Upper lobe of right lung (tissue), 1 donor: ENCODE measurements at places on chromosomes 2 and 18.

GRCh38 chr2:76895469-76895868, 626.7 kb downstream of the LRRTM4 start:
- no peak for DNase-seq

- no peak for DNase-seq
Measured at GRCh38 chr2:135055182-135055786, 3.2 kb downstream of the RAB3GAP1 start.

- DNase-seq = no peak
Measured at GRCh38 chr2:64751286-64752260, 97.9 kb upstream of the SERTAD2 start.

DNA sequence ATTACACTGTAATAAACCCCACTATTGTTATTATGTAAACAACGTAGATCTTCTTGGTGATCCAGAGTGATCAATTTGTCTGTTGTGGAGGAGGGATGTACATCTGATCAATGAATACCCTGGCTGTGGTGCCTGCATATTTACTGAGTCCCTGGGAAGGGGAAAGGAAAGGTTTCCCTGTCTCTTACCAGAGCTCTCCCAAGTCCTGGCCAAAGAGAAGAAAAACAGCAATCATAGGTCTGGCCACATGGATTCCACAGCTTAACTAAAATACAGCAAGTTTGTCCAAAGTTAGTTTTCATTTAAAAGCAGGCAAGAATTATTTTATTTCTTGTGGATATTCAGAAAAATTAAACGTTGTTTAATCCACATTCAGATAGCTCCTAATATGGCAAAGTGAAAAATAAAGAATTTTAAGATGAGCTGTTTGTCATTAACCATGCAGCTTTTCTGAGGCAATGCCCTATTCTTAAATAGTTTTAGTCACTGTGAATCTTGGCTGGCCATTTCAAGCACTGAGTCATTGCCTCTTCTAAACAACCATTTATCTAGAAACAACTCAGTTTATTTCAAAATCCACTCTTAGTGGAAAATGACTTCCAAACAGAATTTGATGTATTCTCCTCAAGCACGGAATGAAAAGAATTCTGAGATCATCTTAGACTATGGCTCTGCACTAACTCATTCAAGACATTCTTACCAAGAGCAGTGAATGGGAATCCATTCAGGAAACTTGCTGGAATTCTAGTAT, 1004.4 kb upstream of the CDH2 start:
- DNase-seq = no peak

GRCh38 chr18:4248686-4249085, 206.4 kb downstream of the DLGAP1 start:
- no peak for DNase-seq

- DNase-seq = no peak
Measured at GRCh38 chr2:223530811-223531210, 71.3 kb downstream of the SCG2 start.

GRCh38 chr2:26563686-26564085, 77.5 kb downstream of the CIB4 start:
- DNase-seq = no peak

GRCh38 chr18:10128921-10129501, 215.2 kb downstream of the VAPA start:
- DNase-seq = no peak

- no peak for DNase-seq
Measured at GRCh38 chr2:149677416-149677815, 89.8 kb upstream of the MMADHC start.

GRCh38 chr2:27323596-27324285, 844 bp upstream of the MPV17 start:
- no peak for DNase-seq

- no peak for DNase-seq
Measured at GRCh38 chr2:233023761-233024410, 8.6 kb upstream of the NEU2 start.

DNA sequence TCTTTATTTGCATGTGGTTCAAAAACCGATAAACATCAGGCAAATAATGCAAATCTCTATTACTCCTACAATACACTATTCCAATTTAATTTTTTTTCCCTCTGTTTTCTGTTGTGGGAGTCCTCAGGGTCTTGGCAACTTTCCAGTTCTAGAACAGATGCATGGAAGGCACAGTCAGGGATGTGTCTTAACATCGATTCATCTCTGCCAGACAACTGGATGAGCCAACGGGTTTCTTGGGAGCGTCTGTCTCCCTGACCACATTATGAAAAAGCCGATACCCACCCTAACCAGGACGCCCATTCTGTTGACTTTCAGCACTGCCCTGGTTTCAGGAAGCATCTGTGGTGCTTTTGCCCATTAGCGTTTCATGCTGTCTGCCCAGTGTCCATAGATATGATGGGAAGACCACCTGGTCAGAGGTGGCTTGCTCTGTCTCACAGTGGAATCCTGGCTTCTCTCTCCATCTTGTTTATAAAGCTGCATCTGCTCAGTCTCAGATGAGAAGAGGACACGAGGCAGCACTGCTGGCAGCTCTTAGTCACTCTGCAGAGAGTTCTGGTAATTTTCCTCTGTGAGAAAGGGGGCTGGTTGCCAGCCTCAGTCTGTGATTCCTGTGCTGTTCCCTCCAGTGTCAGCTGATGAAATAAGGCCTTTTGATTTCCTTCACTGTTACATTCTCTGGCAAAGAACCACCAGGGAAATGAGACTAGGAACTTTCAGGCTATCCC, 57.9 kb upstream of the KCNE4 start:
- no peak for DNase-seq

- DNase-seq = no peak
Measured at GRCh38 chr2:143401861-143402260, 272.6 kb downstream of the ARHGAP15 start.

DNA sequence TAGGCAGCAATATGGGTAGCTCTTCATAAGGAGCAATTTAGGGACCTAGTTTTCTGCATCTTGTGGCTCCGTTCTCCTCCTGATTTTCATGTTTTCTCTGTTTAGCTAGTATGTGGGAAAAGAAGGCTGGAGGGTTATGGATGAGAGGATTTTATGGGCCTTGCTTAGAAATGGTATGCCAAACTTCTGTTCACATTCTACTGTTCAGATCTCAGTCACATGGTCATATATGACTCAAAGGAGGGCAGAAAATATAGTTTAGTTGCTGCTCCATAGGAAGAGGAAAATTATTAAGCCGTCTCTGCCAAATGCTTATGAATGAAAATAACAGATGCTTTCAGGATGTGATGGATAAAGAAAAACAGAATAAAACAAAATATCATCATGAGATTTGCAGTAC, 361.8 kb upstream of the CWC22 start:
- DNase-seq = no peak

DNA sequence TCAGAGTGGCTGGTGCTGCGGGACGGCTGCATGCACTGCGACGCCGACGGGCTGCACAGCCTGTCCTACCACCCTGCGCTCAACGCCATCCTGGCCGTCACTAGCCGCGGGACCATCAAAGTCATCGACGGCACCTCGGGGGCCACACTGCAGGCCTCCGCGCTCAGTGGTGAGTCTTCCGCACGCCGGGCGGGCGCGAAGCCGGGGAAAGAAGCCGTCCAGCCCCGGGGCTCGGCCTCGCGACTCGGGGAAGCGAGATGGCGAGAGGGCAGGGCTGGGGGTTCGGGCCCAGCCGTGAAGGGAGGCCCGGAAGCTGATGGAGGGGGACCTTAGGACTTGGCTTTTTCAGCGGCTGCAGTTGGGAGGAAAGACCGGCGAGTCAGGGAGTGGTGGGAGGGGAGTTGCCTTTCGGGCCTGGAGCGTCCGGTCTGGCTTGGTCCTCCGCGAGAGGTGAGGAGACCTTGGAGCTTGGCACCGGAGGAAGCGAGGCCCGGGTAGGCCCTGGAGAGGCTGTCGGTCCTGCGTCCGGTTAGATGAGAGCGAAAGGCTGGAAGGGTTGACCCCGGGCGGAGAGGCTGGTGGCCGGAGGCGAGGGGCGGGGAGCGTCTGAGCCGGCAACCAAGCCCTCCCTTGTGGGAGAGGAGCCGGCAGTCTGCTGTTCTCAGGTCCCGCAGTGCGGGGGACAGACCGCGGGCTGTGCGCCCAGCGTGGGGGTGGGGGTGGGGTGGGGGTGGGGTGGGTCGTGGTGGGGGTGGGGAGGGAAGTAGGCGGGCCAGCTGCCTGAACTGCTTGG, 691 bp downstream of the BIRC6 start:
- peak; percentile 76 for DNase-seq

DNA sequence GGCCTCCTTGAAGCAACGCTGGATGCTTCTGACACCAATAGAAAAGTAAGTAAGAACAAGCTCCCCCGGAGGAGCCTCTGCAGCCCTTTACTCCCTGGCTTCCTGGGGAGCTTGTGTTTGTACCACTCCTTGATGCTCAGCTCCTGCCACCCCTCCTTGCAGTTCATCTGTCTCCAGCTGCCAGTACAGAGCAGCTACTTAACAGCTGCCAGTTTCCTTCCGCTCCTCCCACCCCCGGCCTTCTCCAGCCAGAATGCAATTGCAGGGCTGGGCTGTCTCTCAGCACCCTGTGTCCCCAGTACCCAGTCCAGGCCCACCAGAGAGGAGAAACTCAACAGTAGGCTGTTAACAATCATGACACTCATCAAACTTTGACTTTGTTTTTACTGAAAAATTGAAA, 109.4 kb downstream of the AOX1 start:
- no peak for DNase-seq

DNA sequence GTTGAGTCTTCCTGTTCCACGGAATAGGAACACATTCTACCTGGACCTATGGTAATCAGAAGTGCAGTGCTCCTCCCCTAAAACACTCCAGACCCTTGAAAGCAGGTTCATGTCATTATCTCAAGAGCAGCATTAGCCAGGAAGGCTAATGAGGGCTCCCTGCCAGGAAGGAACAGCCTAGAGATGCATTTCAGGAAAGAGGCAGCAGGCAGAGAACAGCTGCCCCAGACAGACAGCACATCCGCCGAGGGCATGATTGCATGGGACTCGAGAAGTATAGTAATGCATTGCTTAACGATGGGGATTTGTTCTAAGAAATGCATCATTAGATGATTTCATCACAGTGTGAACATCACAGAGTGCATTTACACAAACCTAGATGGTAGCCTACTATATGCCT, 171.5 kb downstream of the ALK start:
- no peak for DNase-seq

DNA sequence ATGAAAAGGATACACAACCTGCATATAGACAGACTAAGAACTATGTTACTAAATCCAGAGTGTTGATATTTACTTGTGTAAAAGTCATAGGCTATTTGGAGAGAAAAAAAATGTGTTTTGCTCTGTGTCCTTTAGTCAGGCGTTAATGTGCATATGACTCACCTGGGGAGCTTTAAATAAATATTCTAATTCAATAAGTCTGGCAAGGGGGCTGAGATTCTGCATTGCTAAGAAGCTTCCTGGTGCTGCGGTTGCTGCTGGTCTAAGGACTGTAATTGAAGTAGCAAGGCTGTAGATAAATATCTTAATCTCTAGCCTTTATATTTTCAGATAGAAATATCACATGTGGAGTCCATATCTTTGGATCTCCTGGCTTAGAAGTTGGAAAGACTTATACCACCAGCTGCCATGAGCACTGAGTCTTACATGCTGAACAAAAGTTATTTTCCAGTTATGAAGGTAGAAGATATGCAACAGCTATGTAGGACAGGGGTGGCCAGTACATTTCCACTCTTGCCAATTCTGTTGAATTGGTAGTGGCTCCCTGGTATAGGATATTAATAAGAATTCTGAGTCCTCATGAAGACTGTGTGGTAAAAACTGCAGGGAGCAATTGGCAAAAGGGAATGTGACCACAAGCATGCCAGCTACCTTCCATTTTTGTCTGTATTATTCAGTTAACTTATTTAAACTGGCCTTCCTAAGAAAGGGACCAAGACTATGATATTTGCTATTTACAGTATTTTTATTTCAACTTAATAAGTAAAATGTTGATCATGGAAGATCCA, 4.8 kb downstream of the SPAG16 start:
- DNase-seq = no peak

GRCh38 chr2:109031476-109032228, 42.6 kb upstream of the EDAR start:
- peak; percentile 77 for DNase-seq

GRCh38 chr2:60532421-60532820, 21.0 kb downstream of the BCL11A start:
- DNase-seq = no peak

DNA sequence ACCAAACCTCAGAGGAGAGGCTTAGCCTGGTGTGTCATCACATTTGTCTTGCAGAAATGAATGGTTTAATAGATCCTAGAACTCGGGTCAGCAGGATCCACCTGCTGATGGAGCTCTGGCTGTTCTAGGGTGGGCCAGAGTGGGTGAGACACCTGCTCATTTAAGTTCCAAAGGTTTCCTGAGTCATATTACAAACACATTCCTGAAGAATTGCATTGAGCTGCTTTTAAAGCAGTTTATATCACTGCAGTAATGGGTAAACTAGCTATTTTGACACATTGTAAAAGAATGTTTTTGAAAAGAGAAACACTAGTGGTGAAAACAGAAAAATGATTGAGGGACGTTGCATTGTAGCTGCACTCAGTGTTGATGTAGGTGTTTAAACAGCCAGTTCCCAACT, 175.3 kb upstream of the TCF4 start:
- DNase-seq = no peak

DNA sequence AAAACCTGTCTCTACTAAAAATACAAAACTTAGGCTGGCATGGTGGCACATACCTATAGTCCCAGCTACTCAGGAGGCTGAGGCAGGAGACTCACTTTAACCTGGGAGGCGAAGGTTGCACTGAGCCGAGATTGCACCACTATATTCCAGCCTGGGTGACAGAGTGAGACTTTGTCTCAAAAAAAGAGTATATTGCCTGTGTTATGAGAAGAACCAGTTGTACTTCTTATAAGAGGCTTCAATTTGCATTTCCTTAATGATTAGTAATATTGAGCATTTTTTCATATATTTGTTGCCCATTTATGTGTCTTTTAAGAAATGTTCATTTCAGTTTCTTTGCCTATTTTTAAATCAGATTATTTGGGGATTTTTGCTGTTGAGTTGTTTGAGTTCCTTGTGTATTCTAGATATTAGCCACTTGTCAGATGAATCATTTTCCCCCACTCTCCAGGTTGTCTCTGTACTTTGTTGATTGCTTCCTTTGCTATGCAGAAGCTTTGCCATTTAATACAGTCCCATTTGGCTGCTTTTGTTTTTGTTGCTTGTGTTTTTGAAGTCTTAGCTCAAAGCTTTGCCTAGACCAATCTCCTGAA, 75.8 kb upstream of the LRPPRC start:
- DNase-seq = no peak

- DNase-seq = no peak
Measured at GRCh38 chr2:181004647-181005325, 24.4 kb downstream of the UBE2E3 start.

GRCh38 chr18:50819027-50819727, 639 bp downstream of the MRO start:
- DNase-seq = peak; percentile 71

- DNase-seq = no peak
Measured at GRCh38 chr2:224997802-224998201, 44.5 kb downstream of the DOCK10 start.

GRCh38 chr2:179442206-179442605, 177.6 kb upstream of the SESTD1 start:
- DNase-seq = no peak

DNA sequence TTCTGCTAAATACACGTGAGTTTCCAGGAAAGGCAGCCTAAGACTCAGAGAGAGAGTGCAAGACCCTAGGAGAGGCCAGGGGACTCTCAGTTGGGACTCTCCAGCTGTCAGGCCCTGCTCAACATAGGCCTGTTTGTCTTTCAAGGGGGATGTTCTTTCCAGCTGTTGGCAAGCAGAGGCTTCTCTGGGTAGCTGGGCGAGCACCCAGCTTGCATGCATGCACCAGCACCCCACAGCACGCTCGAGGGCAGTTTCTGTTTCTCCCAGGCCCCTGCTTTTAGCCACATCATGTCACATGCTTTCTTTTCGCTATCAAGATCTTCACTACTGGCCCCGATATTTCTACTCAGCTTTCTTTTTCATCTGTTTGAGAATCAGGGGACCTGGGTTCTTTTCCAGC, 479.3 kb upstream of the HS6ST1 start:
- DNase-seq = peak; percentile 27
